Activated CD8-positive, alpha-beta memory T cell treated with anti-CD3 and anti-CD28 coated beads, Interleukin-2, amount 10 ng/mL, durations not matched to agents 7 days and 5 days (primary cell): ENCODE measurements at places on chromosomes 16 and 17. TPM values are rescaled to one million over a fixed set of nuclear protein-coding genes. Genes with fewer than 3 reads are reported as not detected.

DNA sequence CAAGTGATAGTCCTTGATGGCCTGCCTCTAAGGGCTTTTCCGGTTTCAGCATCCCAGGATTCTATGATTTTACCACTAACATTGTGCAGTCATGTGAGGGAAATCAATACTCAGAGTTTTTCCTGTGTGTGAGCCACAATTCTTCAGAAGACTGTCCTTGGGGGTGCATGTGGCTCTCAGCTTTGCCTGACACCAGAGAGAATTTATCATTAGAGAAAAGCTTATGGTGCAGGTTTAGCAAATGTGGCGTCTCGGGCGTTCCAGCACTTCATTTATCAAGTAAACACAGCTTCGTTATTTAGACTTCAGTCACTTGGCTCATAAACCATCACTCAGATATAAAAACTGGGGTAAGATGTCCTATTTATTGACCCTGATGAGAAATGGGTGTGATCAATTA lies 62.8 kb downstream of the SPACA3 start:
- no peaks in the 10 kb centered on the region for H3K4me1 ChIP-seq
- no peak for DNase-seq
- no peaks in the 10 kb centered on the region for H3K36me3 ChIP-seq
- no peak overlapping the region for H3K27ac ChIP-seq

- peaks cover 20% of the 10 kb centered on the region for H3K4me1 ChIP-seq
- no peaks in the 10 kb centered on the region for H3K27me3 ChIP-seq
- H3K4me3 ChIP-seq, result no peak overlapping the region
- H3K36me3 ChIP-seq, result peaks cover 47% of the 10 kb centered on the region
- no peak for DNase-seq
- no peak overlapping the region for H3K27ac ChIP-seq
Observed at GRCh38 chr16:12771341-12771798, 32.3 kb downstream of the CPPED1 start.

- no peak overlapping the region for H3K27ac ChIP-seq
- H3K27me3 ChIP-seq, result no peaks in the 10 kb centered on the region
- no peak overlapping the region for H3K4me3 ChIP-seq
- H3K4me1 ChIP-seq, result peaks cover 34% of the 10 kb centered on the region
Observed at GRCh38 chr16:23682181-23682580, 3.5 kb downstream of the PLK1 start.

DNA sequence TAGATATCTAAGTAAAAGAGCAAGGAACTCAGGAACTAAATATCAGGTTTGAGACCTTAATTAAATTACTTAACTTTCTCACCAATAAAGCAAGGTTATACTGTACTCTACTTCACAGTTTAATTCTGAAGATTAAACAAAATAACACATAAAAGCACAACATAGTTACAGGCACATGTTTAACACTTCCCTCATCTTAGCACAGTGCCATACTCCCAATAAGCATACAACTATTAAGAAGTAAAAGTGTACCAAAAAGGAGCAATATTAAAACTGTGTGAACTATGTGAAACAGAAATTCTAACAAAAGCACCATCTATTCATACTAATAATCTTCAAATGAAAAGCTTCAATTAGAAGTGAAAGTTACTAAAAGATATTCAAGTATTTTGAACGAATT lies 2.2 kb downstream of the APPBP2 start:
- H3K4me1 ChIP-seq, result peaks cover 32% of the 10 kb centered on the region
- H3K27me3 ChIP-seq, result no peaks in the 10 kb centered on the region
- H3K36me3 ChIP-seq, result peaks cover 18% of the 10 kb centered on the region
- H3K27ac ChIP-seq, result no peak overlapping the region

DNA sequence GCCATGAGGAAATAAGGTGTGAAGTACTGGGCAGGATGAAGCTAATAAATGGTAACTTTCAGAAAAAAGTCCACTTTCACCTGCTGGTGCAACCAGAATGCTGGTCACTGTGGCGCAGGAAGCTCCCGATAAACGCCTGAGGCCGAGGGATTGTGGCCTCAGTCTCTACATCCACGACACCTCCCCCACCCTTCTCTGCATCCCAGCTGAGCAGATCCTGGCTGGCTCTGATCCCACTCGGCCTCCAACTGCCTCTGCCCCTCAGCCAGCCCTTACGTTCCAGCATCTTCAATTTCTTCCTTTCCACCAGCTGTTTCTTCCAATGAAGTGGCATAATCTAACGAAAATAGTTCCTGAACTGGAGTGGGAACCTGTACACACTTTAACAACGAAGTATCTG lies 49.5 kb downstream of the COX4I1 start:
- DNase-seq, result no peak
- no peaks in the 10 kb centered on the region for H3K4me1 ChIP-seq
- no peak overlapping the region for H3K27ac ChIP-seq

- no peak overlapping the region for H3K27ac ChIP-seq
- no peak for DNase-seq
- no peak overlapping the region for H3K4me3 ChIP-seq
- no peaks in the 10 kb centered on the region for H3K27me3 ChIP-seq
- H3K4me1 ChIP-seq, result peaks cover 22% of the 10 kb centered on the region
Observed at GRCh38 chr17:36123431-36123830, 19.8 kb downstream of the CCL4 start.

DNA sequence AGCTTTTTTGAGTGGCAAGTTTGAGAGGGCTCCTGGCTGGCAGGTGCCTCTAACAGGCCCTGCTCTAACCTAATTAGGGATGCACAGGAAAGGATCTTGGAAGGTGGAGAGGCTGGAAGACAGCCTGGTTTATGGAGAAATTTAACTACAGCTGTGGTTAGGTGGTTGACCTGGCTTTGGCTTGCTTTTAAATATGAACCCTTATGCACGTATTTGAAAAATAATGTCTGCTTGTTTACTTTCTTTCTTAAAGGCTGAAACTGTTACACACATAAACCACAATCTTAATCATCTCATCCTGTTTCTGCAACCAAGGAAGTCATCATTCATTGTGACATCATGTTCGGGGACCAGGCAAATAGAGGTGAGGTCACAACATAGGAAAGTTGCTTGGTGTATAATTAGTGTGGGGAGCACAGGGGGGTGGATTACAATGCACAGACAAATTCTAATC lies 23.1 kb upstream of the DHRS13 start:
- H3K27me3 ChIP-seq, result no peaks in the 10 kb centered on the region
- H3K4me1 ChIP-seq, result peaks cover 55% of the 10 kb centered on the region
- peak overlapping the region; percentile 38 for H3K4me3 ChIP-seq
- peaks cover 74% of the 10 kb centered on the region for H3K36me3 ChIP-seq
- H3K27ac ChIP-seq, result peak overlapping the region; percentile 77

GRCh38 chr17:3679531-3680126 lies 11.0 kb downstream of the EMC6 start:
- no peak overlapping the region for H3K4me3 ChIP-seq
- H3K4me1 ChIP-seq, result peaks cover 11% of the 10 kb centered on the region
- no peaks in the 10 kb centered on the region for H3K27me3 ChIP-seq
- H3K36me3 ChIP-seq, result no peaks in the 10 kb centered on the region

DNA sequence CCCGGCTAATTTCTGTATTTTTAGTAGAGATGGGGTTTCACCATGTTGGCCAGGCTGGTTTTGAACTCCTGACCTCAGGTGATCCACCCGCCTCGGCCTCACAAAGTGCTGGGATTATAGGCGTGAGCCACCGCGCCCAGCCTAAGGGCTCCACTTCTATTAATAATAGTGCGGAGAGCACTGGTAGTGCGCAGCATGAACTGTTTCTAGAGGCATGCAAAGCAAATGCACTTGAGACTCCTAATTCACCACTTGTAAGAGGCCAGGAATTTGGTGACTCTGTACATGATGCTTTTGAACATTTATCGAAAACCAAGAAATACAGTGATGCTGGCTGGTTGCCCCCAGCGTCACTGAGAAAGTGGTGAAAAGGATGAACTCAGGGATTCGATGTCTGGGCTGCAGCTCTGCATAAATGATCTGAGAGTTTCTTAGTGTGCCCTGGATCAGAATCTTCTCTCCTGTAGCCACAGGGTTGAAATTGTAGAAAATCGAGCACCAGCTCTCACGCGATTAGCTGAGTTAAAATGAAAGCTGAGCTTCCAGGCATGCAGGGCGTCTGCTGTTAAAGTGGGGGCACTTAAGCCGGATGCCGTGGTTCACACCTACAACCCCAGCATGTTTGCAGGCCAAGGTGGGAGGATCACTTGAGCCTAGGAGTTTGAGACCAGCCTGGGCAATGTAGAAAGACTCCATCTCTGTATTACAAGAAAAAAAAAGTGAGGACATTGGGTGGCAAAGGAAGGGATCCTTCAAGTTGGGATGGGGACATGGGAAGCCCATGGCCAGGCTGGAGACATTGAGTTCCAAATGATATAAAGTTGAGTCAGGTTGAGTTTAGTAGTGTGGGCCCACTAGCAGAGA lies 4.8 kb downstream of the RNF213 start:
- peaks cover 36% of the 10 kb centered on the region for H3K4me1 ChIP-seq
- DNase-seq, result peak; percentile 95
- H3K36me3 ChIP-seq, result peaks cover 40% of the 10 kb centered on the region

DNA sequence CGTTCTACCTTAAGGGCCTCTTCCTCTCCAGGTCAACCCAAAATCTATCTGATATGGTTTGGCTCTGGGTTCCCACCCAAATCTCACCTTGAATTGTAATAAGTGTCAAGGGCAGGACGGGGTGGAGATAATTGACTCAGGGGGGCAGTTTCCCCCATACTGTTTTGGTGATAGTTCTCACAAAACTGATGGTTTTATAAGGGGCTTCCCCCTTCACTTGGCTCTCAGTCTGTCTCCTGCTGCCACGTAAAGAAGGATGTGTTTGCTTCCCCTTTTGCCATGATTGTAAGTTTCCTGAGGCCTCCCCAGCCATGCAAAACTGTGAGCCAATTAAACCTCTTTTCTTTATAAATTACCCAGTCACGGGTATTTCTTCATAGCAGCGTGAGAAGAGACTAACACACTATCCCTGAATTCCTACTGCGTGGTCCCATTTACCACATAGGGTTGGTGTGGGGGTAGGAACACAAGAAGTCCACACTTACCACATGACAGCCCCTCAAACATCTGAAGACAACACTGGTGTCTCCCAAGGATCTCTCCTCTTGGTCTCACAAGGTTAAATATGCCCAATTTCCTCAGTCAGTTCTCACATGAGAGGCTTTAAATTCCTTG lies 8.2 kb downstream of the COTL1 start:
- H3K27ac ChIP-seq, result peak overlapping the region; percentile 91
- H3K27me3 ChIP-seq, result no peaks in the 10 kb centered on the region
- no peak for DNase-seq
- peaks cover 93% of the 10 kb centered on the region for H3K36me3 ChIP-seq
- peak overlapping the region; percentile 96 for H3K4me3 ChIP-seq
- peaks cover 99% of the 10 kb centered on the region for H3K4me1 ChIP-seq

- H3K27me3 ChIP-seq, result no peaks in the 10 kb centered on the region
- DNase-seq, result peak; percentile 64
- no peak overlapping the region for H3K27ac ChIP-seq
- H3K4me1 ChIP-seq, result no peaks in the 10 kb centered on the region
- H3K4me3 ChIP-seq, result no peak overlapping the region
- H3K36me3 ChIP-seq, result peaks cover 4% of the 10 kb centered on the region
Observed at GRCh38 chr17:61837175-61838051, 25.9 kb downstream of the BRIP1 start.

Gene SCGB1C2
- total RNA-seq, result not detected

Gene NME3
- total RNA-seq, result 50.4 TPM

Gene ACAP1
- total RNA-seq, result 594 TPM

Gene EIF4A3
- total RNA-seq, result 145 TPM

Gene GPR179
- not detected for total RNA-seq
